ENCODE measurements at places on chromosomes 7 and 10.

DNA sequence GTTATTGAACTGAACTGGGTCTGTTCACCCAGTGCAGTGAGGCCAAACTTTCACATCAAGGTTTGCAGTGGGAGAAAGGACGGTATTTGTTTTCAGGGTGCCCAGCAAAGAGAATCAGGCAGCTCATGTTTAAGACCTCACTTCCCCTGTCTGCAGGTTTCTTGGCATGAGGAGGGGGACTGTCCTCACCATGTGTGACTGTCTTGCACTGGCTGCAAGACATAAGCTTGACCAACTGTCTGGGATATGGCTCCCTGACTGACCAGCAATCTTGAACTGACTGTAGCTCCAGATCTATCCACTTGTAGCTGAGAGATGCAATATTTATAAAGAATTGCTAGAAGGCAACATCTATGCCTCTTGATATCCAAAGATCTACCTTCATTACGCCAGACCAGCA lies 39.9 kb downstream of the RAMP3 start:
- no peak for DNase-seq

DNA sequence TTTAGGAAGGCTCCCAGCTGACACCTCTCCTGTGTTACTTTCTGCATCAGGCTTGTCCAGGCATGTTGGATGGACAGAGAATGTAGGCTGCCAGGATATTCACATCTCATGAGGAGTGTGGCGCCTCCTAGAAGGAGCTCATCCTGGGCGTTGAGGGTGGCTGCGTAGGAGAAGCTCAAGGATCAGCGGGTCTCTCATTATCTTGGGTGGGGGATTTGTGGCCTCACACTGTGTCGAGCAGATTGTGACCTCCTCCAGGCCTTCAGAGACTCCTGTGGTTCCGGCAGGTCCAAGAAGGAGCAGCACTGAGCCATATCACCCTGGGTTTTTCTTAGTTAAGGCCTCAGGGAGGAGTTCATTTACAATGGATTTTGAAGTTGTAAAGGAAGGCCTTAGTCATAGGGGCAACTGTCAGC lies 8.7 kb upstream of the COBL start:
- no peak for DNase-seq

DNA sequence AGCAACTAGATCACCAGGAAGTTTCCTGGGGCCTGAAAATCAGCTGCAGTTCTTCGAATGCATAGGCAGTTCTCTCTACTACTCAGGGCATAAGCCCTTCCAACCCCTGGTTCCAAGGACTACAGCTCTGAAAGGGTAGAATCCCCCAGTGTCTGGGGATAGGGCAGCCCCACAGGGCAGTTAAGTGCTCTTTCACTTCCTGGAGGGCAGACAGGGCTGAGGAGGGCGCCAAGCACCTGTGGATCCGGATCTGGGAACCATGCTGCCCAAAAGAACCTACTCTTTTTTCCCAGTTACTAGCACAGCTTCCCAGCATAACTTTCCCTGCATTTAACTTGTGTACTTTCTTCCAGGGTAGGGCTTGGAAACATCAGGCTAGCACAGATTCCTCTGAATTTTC lies 41.1 kb downstream of the CXCL12 start:
- no peak for DNase-seq

- DNase-seq, result no peak
These were observed 801.2 kb upstream of the ZWINT start for GRCh38 chr10:57162231-57162630.

DNA sequence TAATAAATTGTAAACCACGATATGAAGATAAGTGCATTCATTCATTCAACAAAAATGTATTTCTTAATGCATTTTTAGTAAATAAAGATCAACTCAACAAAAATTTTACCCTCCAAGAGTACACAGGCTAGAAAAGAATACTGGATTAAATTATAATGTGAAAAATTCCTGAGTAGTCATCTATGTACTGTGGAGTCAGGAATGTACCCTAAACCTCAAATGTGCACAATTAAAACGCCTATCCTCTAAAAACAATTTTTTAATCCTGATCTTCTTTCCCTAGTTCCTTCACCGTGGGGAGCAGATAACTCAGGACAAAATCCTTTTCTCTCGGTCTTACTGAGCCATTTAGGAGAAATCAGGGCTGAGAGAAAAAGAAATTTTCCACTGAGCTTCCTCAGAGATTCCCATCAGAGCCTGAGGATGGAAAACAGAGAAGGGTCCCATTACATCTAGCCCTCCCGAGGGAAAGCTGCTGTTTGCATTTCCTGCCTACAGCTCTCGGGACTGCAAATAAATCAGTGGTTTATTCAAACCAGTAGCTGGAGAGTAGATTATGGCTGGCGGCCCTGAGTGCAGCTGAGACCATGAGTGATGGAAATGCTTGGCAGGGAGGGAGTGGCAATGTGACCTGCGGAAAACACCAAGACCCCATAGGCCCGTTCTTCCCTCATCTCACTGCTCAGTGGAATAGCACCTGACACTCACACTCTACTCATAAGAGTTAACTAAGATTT lies 7.4 kb downstream of the TAS2R40 start:
- no peak for DNase-seq

DNA sequence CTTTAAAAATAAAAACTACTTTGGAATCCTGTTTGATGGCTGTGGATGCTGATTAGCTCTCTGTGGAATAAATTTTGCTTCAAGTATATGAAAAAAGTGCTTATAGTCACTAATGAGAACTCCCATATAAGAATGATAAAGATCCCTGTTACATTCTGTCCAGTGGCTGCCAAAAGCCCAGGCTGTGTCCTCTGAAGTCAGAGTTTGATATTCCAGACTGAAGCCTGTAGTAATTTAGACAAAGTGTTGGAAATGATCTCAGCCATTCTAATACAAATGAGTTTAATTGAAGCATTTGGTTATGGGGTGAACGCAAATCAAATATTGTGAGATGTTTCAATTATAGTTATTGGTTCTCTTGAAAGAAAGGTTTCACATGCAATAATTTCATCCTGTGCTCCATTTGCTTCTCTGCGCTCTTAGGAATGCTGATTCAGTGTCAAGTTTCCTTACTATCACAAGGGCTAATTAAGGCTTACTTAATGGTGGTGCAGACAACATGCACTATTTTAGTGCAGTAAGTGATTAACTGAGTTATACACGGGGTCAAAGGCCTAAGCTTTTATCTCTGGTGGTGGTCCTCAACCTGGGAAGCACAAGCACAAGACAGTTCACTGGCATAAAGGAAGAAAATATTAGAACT lies 867.6 kb downstream of the SORCS1 start:
- DNase-seq, result no peak

GRCh38 chr7:15303357-15303756 lies 258.5 kb downstream of the AGMO start:
- no peak for DNase-seq

All from epithelial cell of proximal tubule (primary cell).